Activated T-cell treated with anti-CD3 and anti-CD28 coated beads, Interleukin-2, amount 50 U/mL, for 72 hours (primary cell): ENCODE measurements at places on chromosomes 1 and 21.

DNA sequence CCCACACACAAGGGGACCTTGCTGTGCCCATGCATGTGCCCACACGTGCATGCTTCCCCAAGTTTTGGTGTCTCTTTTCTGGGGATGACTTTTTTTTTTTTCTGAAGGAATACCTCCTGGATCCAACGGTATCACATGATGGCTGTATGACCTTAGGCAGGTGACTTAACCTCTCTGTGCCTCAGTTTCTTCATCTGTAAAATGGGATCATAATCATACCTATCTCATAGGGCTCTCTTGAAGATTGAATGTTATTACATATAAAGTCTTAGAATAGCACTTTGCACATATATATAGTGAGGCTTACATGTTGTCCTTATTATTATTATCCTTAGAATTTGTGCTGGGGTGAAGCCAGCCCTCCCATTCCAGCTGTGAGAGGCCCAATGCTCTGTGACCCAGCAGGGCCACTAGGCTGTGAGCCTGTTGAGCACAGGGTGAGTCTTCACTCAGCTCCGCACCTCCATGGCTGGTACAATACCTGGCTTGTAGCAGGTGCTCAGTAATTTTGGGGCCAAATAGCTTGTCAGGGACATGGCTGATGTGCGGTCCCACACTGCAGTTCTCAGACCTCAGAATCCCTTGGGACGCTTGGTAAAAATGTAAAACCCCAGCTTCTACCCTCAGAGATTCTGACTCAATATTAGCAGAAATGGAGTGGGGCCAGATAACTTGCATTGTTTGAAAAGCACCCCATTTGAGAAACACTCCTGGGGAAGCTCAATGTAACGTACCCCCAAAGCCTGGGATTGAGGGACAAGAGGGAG lies 20.6 kb downstream of the STUM start:
- no peak for DNase-seq

- no peak for DNase-seq
Observed at GRCh38 chr1:207628776-207629175, 16.2 kb upstream of the CR1L start.

GRCh38 chr1:91026777-91027176 lies 4.9 kb upstream of the ZNF644 start:
- no peak for DNase-seq

GRCh38 chr1:162009501-162010174 lies 14.0 kb downstream of the OLFML2B start:
- no peak for DNase-seq

DNA sequence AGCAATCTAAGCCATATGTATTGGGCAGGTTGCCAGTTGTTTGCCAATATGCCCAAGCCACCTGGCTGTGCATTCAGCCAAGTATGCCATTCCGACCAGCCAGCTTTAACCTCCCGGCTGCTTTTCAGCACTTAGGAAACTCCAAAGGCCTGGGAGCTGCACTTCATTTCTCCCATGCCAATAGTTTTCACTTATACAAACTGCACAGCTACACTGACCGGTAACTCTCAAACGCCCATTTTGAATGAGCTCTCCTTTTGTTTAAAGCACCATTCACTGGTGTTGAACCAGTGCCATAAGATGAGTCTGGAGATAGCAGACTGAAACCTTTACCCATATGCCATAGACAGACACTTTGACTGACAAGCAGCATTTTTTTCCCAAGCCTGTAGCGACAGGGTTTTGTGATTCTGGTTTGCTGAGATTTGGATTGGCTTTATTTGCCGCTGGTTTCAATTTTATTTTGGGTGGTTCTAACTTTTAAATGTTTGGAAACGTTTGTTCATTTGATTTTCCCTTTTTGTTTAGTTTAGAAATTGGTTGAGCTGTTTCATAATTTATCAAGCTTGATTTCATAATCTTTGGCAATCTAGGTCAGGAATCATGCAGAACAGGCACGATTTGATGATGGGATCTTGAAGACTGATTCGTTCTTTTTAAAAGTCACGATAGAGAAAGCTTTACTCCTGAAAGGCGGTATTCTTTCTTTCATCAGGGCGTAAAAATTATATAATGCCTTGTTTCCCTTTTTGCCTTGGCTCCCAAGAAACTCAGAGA lies 144.6 kb downstream of the NFIA start:
- DNase-seq = no peak

- DNase-seq = no peak
Observed at GRCh38 chr1:71502006-71502405, 421.2 kb upstream of the ZRANB2 start.

DNA sequence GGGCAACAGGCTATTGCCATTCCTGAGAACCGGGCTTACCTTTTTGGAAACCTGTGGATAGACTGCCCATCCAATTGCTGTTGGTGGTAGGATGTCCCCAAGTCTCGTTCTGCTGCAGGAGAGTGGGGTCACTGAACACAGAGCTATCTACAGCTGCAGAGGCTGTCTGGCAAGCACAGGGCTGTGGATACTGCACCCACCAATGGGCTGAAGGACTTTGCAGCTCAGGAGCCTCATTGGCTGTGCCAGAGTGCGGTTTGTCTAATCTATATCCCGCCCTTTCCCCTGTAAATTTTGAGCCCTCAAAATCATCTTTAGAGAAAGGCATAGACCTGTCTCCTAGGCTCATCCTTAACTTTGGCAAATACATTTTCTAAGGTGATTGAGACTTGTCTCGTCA lies 15.3 kb downstream of the RNF187 start:
- no peak for DNase-seq
